ENCODE measurements at places on chromosomes 5 and 9. TPM values are rescaled to one million over a fixed set of nuclear protein-coding genes. Genes with fewer than 3 reads are reported as not detected.

CHSY3 gene
- 0.62 TPM for total RNA-seq

FOXD4L5 gene
- total RNA-seq: not detected

IFNA6 gene
- total RNA-seq: not detected

DNA sequence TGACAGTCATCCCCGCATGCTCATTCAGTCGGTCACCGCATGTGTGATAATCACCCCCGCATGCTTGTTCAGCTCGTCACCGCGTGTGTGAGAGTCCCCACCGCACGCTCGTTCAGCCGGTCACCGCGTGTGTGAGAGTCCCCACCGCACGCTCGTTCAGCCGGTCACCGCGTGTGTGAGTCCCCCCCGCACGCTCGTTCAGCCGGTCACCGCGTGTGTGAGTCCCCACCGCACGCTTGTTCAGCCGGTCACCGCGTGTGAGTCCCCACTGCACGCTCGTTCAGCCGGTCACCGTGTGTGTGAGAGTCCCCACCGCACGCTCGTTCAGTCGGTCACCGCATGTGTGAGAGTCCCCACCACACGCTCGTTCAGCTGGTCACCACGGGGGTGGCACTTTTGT, 3.5 kb downstream of the TRAF2 start:
- DNase-seq: no peak

DNA sequence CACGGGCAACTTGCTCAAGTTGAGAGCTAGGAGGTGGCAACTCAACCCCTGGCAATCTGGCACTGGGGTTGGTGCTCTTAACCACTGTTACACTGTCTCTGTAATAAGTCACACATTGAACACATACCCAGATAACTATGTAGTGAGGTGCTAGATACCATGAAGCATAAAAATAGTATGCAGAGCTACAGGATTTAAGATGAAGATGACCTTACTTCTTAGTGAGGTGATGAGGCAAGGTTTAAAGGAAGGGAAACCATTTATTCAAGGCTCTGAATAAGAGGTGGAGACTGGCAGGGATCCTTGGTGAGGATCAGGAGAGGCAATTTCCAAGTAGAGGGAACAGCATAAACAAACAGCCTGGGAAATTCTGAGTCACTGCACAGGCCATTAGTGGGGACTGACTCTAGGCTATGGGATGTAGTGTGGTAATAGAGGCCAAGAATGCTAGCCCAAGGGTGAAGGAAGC, 67.6 kb upstream of the NR3C1 start:
- DNase-seq: no peak

GRCh38 chr9:9387511-9388115, 1225.2 kb downstream of the PTPRD start:
- no peak for DNase-seq

GRCh38 chr5:22614486-22615094, 238.6 kb downstream of the CDH12 start:
- no peak for DNase-seq

DNA sequence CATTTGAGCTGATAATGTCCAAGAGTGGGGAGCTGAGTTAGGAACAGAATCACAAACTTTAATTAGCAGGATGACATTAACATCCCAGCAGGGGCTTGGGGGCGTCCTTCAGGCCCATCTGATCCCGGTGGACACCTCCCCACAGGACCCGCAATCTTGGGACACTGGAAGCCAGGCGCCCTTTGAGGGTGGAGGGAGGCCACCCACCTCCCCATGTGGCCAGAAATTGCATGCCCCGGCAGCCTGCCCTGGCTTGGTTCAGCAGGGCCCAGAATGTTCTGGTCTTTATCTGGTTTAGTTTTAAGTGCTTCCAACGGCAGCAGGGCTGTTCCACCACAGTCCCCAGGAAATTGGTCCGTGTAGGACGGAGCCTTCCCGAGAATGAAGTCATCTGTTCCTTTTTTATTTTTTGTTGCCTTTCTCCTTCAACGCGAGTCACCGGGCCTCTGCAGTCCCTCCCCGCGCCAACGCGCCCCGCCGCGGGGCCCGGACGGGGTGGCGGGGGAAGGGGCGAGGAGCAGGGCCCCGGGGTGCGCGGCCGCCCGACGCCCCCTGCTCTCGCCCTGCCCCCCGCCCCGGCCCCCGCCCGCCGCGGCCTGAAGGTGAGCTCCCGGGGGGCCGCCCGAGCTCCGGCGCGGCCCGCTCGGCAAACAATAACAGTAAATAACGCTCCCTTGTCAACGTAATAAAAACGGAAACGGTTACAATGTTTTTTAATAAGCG, 207.9 kb downstream of the C9orf50 start:
- peak; percentile 82 for DNase-seq

DNA sequence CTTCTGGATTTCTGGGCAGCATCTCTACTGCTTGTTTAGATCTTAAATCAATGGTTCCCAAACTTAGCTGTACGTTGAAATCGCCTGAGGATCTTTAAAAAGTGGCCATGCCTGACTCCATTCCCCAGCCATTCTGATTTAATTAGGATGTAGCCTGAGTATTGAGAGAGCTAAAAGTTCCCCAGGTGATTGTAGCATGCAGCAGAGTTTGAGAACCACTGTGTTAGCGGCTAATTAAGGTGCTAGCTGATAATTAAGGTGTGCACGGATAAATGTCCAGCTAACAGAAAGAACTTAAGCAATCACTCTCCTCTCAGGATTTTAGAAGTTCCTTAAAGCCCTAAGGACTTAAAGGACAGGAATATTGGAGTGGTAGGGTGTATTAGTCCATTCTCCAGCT, 89.1 kb downstream of the NMUR2 start:
- no peak for DNase-seq
